ENCODE measurements at places on chromosomes 4 and X.

- no peak overlapping the region for H3K4me3 ChIP-seq
- no peak overlapping the region for H3K27ac ChIP-seq
- DNase-seq: no peak
- H3K4me1 ChIP-seq: no peaks in the 10 kb centered on the region
Observed at GRCh38 chr4:5212255-5213013, 161.2 kb downstream of the STK32B start.

DNA sequence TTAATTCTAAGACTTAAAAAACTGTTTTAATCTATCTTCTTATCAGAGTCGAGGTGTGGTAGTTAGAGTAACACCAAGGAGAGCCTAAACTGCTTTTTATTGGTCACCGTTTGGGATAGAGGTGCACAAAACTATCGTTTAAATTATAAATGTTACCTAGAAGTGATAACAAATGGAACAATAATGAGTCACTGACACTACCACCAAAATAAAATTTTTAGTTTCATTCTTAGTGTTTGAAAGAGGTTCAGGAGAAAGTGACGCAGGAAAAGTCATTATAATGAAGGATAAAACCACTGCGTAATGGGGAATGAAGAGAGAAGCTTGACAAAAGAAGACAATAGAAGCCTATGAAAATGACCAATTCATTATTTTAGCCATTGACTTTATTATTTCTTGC lies 158.2 kb downstream of the COX18 start:
- DNase-seq: no peak
- no peaks in the 10 kb centered on the region for H3K27me3 ChIP-seq
- no peak overlapping the region for H3K27ac ChIP-seq
- H3K36me3 ChIP-seq: no peaks in the 10 kb centered on the region
- H3K4me3 ChIP-seq: no peak overlapping the region

DNA sequence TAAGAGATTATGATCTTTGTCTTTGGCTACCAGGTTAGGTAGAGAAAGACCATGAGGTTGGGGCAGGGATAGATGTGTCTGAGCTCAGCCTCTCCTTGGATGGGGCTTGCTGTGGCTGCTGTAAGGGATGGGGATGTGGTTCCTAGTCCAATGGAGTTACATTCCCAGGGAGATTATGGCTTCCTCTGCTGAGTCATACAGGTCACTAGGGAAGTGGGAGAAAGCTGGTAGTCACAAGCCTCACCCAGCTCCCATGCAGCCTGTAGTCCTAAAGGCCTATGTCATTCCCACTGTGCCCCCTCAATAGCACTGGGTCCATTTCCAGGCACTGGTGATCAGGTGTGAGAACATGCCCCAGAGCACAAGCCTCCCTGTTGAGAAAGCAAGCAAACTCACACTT lies 70.6 kb upstream of the CENPE start:
- no peak overlapping the region for H3K4me3 ChIP-seq
- H3K4me1 ChIP-seq: no peaks in the 10 kb centered on the region
- H3K36me3 ChIP-seq: no peaks in the 10 kb centered on the region
- no peak overlapping the region for H3K27ac ChIP-seq

- H3K27ac ChIP-seq: no peak overlapping the region
- no peaks in the 10 kb centered on the region for H3K36me3 ChIP-seq
- H3K4me3 ChIP-seq: no peak overlapping the region
- H3K4me1 ChIP-seq: peaks cover 16% of the 10 kb centered on the region
Observed at GRCh38 chr4:6362243-6362885, 92.7 kb downstream of the WFS1 start.

- H3K4me1 ChIP-seq: no peaks in the 10 kb centered on the region
- no peaks in the 10 kb centered on the region for H3K36me3 ChIP-seq
- H3K27ac ChIP-seq: no peak overlapping the region
- H3K27me3 ChIP-seq: no peaks in the 10 kb centered on the region
- DNase-seq: no peak
- H3K4me3 ChIP-seq: no peak overlapping the region
Observed at GRCh38 chrX:73812256-73812655, 249.3 kb downstream of the CHIC1 start.

DNA sequence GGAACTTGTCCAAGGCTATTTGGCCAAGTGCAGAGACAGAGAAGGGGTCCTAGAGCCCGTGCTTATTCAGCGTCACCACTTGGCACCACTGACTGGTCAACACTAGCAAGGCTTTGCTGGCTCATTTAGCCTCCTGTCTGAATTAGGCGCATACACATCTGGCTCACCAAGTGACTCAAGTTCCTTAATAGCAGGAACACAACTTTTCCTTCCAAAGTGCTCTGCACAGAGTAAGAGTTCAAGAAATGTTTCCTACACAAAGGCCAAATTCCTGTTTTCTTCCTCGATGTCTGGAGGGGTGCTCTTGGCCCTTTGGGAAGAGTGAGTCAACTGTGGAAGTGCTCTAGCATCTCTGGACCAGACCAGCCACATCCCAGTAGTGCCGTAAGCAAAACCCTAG lies 26.8 kb upstream of the CENPU start:
- H3K27me3 ChIP-seq: peaks cover 2% of the 10 kb centered on the region
- no peaks in the 10 kb centered on the region for H3K36me3 ChIP-seq
- no peak overlapping the region for H3K4me3 ChIP-seq
- no peak for DNase-seq
- H3K27ac ChIP-seq: no peak overlapping the region
- peaks cover 9% of the 10 kb centered on the region for H3K4me1 ChIP-seq

DNA sequence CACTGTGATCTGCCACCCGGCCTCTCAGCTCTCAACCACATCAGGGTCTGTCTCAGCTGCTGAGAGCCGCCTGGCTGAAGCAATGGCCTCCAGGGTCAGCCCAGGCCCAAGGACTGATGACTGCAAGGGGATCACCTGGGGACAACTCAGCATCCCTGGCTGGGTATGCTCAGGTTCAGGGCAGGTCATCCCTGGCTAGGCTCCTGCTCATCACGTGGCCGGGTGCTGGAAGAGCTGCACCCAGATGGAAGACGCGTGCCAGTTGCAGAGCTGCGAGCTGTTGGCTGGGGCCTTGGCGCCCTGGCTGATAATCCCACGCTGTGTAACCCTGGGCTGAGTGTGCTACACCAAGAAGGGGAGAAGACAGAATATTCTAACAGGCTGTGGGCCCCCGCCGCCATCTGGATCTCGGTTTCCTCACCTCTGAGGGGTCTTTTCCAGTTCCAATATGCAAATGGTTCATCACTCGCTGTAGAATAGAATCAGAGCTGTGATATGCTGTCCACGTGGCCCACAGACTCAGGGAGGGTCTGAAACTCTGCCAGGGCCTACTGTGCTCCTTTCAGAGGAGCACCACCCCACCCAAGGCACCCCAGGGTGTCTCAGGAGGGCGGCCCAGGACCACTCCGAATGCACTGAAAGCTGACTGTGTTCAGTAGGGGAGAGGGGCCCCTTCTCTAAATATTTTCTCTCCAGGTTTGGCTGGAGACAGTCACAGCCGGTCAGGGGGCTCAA lies 338.8 kb downstream of the BCOR start:
- no peak overlapping the region for H3K27ac ChIP-seq
- no peaks in the 10 kb centered on the region for H3K36me3 ChIP-seq
- no peaks in the 10 kb centered on the region for H3K27me3 ChIP-seq
- no peak for DNase-seq
- peaks cover 1% of the 10 kb centered on the region for H3K4me1 ChIP-seq

DNA sequence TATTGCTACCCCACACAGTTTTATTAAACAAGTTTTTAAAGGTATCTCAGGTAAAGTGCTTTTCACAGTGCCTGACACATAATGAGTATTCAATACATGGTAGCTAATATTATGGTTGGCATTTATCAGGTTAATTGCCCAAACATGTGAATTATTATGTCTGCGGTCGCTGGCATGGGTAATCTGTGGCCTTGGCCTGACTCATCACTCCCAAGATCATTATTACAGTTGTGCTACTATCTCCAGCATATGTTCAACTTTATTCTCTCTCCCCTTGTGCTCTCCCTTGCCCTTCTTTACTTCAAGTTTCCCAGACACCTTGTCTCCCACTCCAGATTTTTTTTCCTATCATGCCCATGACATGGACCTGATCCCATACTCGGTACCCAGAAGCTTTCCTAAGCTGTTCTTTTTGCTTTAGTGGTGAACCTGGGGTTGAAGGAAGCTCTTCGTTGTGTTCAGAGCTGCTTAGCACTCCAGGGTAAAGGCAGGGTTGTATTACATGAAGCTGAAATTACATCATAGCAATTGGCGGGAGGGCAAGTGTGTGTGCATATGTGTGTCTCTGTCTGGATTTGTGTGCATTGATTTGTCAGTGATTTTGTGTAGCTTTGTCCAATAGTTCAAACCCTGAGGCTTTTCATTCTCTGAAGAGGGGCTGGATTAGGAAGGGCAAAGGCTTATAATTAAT lies 176.5 kb upstream of the NRK start:
- H3K4me3 ChIP-seq: no peak overlapping the region
- H3K27ac ChIP-seq: no peak overlapping the region
- H3K36me3 ChIP-seq: no peaks in the 10 kb centered on the region
- no peaks in the 10 kb centered on the region for H3K4me1 ChIP-seq
- DNase-seq: no peak

Measured in glutamatergic neuron (in vitro differentiated cells).